Panc1 (cell line): ENCODE measurements at places on chromosomes 7 and 10. TPM values are rescaled to one million over a fixed set of nuclear protein-coding genes. Genes with fewer than 3 reads are reported as not detected.

The SSC4D gene
- total RNA-seq, result 1.6 TPM

The MYPN gene
- total RNA-seq, result 39.1 TPM

The SH3PXD2A gene
- total RNA-seq, result 5.7 TPM

The NPFFR1 gene
- 0.05 TPM for total RNA-seq

The TMEM139 gene
- total RNA-seq, result 2.0 TPM

The ACHE gene
- total RNA-seq, result 10.4 TPM

DNA sequence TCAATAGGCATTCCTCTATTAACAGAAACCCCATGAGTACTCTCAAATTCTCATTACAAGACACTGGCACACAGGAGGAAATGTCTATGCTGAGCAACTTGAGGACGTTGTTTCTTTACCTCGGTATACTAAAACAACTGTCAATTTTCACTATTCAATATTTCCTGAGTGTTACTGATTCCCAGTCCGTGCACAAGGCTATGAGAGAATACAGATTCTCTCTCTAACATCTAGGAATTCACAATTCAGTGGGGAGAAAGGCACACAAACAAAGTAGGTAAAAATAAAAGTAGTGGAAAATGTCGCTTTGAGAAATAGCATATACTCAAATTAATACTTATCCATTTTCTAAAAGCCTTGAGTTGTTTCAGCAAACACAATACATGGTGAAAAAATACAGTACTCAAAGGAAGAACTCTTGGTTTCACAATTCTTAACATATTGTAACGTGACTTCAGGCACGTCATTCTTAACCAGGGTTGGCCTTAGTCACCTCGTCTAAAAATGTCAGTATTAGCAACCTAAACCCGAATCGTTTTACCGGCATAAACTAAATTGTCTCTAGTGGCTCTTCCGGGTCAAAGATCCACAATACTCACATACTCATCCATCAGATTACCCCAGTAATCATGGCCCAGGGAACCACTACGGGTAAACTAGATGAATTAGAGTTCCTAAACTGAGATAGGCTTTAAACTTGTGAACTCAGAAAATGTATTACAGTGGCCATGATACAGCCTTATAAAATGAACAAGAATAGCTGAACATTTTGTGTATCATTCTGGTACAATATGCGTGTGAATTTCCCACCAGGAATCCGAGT, 1.5 kb downstream of the IPMK start:
- peaks cover 29% of the 10 kb centered on the region for H3K4me1 ChIP-seq
- DNase-seq, result peak; percentile 30
- H3K36me3 ChIP-seq, result no peaks in the 10 kb centered on the region
- H3K27ac ChIP-seq, result peak overlapping the region; percentile 88
- no peaks in the 10 kb centered on the region for H3K27me3 ChIP-seq

DNA sequence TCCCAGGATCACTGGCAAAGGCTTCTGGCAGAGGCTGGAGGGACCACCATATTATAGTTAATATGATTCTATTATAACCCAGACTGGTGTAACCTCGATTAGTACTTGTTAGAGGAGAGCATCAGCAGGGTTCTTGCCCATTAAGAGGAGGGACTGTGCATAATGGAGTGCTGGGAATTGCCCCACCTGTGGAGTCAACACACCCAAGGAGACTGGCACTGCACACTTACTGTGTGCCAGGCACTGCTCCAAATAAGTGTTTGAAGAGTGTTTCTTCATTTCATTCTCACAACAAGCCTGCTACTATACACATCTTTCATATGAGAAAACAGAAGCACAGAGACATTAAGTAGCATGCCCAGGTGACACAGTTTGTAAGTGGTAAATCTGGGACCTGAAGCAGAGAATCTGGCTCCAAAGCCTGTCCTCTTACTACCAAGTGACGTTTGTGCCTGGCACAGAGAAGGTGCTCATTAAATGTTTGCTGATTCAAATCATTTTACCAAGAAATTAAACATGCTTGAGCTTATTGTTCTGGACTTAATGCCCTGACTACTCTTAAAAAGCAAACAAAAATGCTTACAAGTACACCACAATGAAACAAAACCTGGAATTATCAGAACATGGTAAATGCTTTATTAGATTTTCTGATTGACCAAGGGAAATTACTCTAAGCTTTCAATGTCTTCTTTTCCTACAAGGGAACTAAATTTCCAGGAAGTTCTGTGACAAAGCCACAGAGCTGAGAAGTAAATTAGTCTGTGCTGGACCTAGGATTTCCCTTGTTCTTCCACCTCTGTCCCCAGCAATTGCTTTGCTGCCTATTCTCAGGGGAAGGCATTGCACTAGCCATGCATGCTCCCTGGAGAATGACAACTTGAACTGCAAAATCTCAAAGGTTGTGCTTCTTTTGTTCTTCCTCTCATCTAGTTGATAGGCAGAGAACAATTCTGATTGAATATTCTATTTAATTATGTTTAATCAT, 809 bp downstream of the SLC13A1 start:
- no peaks in the 10 kb centered on the region; the same call in 1 of the 2 replicates for H3K36me3 ChIP-seq
- no peaks in the 10 kb centered on the region for H3K4me1 ChIP-seq
- no peak for DNase-seq
- H3K27ac ChIP-seq, result no peak overlapping the region
- H3K4me3 ChIP-seq, result no peak overlapping the region

- no peaks in the 10 kb centered on the region for H3K27me3 ChIP-seq
- DNase-seq, result no peak
- peaks cover 34% of the 10 kb centered on the region for H3K4me1 ChIP-seq
- H3K4me3 ChIP-seq, result no peak overlapping the region
- H3K27ac ChIP-seq, result peak overlapping the region; percentile 36
Observed at GRCh38 chr10:102791754-102792395, 45.3 kb downstream of the CYP17A1 start.

- no peaks in the 10 kb centered on the region for H3K36me3 ChIP-seq
- H3K4me1 ChIP-seq, result no peaks in the 10 kb centered on the region
- no peaks in the 10 kb centered on the region for H3K27me3 ChIP-seq
- no peak overlapping the region for H3K27ac ChIP-seq
- no peak overlapping the region for H3K4me3 ChIP-seq
Observed at GRCh38 chr10:84341983-84342382, 13.6 kb downstream of the CCSER2 start.

DNA sequence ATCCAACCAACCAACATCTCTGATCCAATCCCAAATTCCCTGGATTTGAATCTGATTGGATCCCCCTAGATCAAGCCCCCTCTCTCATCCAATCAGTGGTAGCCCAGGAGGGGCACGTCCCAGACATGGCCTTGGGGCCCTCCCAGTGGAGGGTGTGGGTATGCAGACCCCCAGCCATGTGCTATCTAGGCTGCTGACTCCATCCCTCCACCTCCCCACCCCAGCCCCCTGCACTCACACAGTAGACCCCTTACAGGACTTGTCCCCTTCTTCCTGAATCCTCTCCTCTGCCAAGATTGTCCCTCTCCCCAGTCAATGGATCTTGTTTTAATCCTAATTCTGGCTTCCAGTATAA, 153.4 kb downstream of the OAT start:
- no peak overlapping the region for H3K27ac ChIP-seq
- no peak for DNase-seq
- H3K4me3 ChIP-seq, result no peak overlapping the region
- no peaks in the 10 kb centered on the region for H3K4me1 ChIP-seq
- H3K36me3 ChIP-seq, result no peaks in the 10 kb centered on the region

DNA sequence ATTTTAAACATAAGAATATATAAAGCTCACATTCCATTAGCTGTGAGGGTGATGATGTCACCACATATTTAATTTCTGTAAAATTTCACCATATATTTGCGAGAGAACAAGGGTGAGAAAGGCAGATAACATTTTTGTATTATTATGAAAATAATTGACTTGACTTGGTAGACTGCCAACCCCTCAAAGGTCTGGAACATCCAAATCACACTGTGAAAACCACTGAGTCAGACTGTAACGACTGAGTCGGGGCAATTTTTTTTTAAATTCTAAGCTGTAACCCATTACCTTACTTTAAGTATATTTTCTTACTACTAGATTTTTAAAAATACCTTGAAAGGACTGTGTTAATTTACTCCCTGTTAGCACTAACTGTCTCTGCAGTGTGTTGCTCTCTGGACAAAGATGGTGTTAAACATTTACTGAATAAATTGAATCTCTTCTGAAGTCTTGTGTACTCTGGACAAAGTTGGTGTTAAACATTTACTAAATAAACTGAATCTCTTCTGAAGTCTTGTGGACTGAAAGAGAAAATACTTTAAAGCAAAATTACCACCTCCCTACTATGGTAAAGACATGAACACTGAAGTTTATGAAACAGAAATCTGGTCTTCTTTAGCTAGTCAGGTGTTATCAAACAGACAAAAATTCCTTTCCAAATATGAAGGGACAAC, 14.1 kb downstream of the PDZD8 start:
- peaks cover 27% of the 10 kb centered on the region for H3K4me1 ChIP-seq
- H3K4me3 ChIP-seq, result no peak overlapping the region
- H3K27ac ChIP-seq, result no peak overlapping the region
- H3K27me3 ChIP-seq, result no peaks in the 10 kb centered on the region
- no peak for DNase-seq
- H3K36me3 ChIP-seq, result no peaks in the 10 kb centered on the region
